ENCODE measurements at places on chromosomes 5 and 9.
A peak's percentile ranks its signal among the peaks of the same experiment; 100 is the strongest.

GRCh38 chr5:140114341-140115185 lies 654 bp downstream of the PURA start:
- DNase-seq, result peak; percentile 39

GRCh38 chr9:21761309-21761901 lies 41.0 kb upstream of the MTAP start:
- DNase-seq, result no peak

GRCh38 chr9:38061326-38061977 lies 7.6 kb downstream of the SHB start:
- DNase-seq, result no peak

- no peak for DNase-seq
Observed at GRCh38 chr5:31485376-31486207, 46.3 kb downstream of the DROSHA start.

- DNase-seq, result peak; percentile 58
Observed at GRCh38 chr5:135371622-135372232, 27.3 kb downstream of the MACROH2A1 start.

DNA sequence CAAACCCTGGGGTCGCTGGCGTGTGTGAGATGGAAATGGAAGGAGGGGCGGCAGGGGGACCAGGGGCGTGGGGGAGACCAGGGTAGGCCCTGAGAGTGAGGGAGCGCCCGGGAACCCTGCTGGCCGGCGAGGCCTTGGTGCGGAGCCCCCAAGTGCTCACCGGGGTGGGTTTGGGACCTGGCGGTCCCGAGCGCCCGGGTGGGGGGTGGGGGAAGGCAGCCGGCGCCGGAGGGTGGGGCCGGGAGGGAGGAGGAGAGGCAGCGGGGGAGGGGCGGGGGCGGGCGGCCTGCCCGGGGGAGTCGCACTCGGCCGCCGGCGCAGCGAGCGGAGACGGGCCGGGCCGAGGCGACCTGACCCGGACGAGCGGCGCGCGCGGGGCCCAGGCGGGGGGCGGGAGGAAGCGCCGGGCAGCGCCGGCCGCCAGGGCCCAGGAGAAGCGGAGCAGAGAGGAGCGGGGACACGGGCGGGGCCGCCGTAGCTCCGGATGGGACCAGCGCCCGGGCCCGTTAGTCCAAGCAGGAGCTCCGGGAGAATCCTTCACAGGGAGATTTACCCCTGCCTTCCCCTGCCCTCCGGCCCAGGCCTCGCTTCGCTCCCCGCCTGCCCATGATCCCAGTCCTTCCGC lies at the start of gene NPR2:
TSS of gene NPR2 (plus strand) at position 295 of the 625 bp plus-strand sequence. CDS start 818 bp downstream, outside the sequence.
- DNase-seq, result peak; percentile 80

GRCh38 chr5:97838214-97838613 lies 655.2 kb upstream of the RIOK2 start:
- DNase-seq, result peak; percentile 39

Data from AG08396 (cell line).